ENCODE measurements at places on chromosomes 7 and 10.

DNA sequence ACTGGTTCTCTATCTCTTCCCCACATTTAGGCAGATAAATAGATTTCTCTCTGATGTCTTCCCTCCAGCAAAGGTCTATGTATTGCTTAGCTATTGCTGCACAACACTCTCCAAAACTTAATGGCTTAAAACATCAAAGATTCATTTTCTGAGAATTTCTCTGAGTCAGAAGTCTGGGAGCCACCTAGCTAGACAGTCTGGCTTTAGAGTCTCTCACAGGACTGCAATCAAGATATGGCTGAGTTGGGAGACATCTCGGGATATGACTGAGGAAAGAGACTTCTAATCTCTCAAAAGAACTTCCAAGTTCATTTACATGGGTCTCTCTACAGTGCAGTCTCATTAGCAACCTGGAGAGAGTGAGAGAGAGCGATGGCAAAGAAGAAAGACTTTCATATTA, 553.6 kb upstream of the GHITM start:
- DNase-seq, result no peak

- no peak for DNase-seq
These were observed 20.8 kb downstream of the CYTH3 start for GRCh38 chr7:6251653-6252052.

DNA sequence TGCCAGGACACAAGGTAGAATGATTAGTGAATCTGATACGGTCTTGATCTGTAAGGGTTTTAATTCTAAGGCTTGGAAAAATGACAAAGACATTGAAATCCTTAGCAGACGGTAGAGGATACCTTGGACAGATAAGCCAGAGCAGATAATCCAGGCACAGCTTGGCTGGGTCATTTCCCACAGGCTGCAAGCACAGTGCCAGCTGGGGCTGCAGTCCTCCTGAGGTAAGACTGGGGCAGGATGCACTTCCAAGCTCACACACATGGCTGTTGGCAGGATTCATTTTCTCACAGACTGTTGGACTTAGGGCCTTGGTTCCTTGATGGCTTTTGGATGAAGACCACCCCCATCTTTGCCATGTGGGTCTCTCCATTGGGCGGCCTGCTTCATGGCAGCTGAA, 63.2 kb upstream of the BMPER start:
- DNase-seq, result no peak

DNA sequence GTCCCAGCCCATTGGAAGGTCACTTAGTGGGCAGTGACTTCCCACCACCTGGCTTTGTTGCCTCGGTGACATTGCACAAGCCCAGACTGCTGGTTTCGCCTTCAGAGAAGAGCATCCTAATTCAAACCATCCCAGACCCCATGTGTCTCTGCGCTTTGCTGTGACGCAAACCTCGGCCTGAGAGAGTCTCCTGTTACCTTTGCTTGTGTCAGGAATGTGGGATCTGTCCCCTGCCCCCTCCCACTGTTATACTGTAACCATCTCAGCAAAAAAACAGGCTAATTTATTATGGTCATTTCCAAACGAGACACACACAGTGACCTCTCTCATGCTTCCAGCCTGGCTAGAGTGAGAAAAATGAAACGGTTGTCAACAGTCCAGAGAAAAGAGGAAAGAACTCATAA, 25.0 kb upstream of the AQP1 start:
- no peak for DNase-seq

- DNase-seq, result no peak
These were observed 5.1 kb downstream of the TDRD1 start for GRCh38 chr10:114184276-114184675.

GRCh38 chr7:127780489-127780888, 128.5 kb downstream of the SND1 start:
- no peak for DNase-seq

DNA sequence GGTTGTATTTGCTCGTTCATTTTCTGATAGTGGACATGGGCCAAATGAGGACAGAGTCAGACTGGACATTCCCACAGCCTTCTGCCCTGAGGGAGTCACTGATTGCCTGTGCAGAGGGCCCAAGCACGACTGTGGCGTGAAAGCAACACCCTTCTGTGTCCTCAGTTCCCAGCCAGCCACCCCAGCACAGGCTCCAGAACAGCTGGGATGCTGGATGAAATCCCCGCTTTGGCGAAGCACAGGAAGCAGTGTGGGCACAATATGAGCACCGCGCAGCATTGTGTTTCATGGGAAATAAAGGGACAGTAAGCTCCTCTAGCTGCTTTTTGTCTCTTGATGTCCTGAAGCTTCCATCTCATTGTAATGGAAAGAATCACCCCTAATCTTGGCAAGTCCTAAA, 20.5 kb downstream of the TRIL start:
- DNase-seq, result no peak

- no peak for DNase-seq
These were observed 26.1 kb upstream of the CTNNA3 start for GRCh38 chr10:67722113-67722512.

DNA sequence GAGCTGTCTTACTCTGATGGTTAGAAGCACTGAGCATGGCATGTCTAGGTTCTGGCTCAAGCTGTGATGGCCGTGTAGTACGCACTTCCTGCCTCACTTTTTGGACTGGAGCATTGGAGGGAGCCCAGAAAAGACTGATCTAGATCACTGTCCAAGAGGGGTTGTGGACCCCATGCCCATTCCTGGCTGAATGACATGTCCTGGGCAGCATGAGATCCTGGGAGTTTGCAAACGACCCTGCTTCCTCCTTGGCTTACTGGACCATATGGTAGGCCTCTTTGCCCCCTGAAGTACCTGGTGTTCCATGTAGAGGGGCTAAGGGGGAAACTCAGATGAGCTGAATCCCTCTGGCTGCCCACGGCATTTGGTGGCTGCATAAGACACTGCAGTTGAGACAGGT, 36.7 kb downstream of the ARHGAP22 start:
- no peak for DNase-seq

DNA sequence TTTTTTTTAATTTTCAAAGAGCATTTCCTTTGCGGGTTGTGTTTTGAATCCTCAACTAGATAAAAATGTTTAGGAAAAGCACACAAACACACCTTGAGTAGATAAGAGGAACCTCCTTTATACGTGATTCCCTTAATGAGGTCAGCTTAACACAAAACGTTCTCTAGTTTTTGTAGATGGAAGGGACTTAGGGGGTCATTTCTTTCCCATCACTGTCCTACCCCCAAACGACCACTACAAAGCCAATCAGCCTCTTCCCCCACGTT, 1.2 kb downstream of the SUV39H2 start:
- no peak for DNase-seq

GRCh38 chr7:1520539-1521234, 9.8 kb upstream of the MAFK start:
- no peak for DNase-seq

- DNase-seq, result no peak
These were observed 29.1 kb downstream of the POLL start for GRCh38 chr10:101558671-101559595.

DNA sequence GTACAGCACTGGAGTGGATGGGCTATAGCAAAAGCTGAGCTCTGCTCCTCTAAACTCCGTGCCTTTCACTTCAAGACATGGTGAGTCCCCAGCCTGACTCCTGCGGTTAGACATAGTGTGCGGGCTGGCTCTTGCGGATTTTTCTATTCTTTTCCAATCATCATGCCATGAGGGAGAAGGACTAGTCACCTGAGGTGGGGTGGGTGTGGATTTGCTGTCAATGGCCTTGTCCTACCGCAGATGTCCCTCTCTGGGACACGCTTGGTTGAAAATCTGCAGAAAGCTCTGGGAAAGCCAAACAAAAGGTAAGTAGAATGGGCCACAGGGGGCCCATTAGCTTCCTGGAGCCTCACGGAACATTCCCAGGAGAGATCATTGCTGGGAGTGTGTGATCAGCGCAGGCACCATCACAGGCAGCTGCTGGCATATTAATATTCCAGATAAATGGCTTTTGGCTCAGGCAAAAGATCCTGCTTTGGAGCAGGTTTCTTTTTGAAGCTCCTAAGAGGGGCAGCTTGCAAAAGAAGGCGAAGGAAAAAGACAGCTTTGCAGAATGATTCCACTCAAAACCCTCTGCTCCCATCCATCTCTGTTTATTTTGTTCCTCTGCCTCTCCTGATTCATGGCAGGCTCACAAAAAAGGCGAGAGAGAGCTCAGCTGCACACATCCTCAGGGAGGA, 509.0 kb upstream of the ZMIZ1 start:
- no peak for DNase-seq

GRCh38 chr7:50788382-50788781, 5.7 kb upstream of the GRB10 start:
- no peak for DNase-seq

DNA sequence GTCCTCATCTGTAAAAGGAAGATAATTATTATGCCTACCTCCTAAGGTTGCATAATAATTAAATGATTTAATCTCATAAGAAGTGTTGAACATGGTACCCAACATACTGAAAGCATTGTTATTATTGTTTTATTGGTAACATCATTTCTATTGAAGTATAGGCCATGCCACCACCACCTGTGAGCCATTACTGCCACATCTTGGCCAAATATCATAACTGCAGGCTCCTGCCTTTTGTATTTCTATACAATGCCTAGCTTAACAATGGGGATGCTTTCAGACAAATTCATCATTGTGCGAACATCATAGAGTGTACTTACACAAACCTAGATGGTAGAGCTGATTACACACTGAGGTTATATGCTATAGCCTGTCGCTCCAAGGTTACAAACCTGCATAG, 61.1 kb upstream of the NPSR1 start:
- DNase-seq, result no peak

- DNase-seq, result no peak
These were observed 11.4 kb upstream of the TMEM26 start for GRCh38 chr10:61464461-61465170.

- no peak for DNase-seq
These were observed 70.6 kb downstream of the REEP3 start for GRCh38 chr10:63591600-63592379.

DNA sequence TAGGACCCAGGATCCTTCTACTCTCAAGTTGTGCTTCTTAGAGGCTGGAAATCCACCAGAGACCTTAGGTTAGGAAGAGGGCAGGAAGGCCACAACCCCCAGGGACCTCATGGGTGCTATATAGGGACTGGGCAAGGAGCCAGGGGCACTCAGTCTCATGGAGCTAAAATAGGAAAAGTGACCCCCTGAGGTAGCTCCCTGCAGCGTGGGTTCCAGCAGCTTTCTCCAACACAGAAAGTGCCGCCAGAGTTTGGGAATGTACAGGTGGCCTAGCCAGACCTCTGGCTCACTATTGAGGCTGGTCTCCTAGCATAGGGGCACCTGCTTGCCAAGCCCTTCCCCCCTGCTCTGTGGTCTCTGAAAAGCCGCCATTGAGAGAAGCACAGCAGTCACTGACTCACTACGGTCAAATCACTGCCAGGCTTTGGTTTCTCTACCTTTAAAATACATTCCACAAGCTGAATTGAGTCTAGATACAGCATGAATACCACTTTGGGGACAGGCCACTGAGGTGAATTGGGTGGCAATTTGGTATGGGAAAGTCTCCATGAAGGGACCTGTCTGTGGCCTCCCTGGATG, 333.2 kb upstream of the PODXL start:
- DNase-seq, result no peak

DNA sequence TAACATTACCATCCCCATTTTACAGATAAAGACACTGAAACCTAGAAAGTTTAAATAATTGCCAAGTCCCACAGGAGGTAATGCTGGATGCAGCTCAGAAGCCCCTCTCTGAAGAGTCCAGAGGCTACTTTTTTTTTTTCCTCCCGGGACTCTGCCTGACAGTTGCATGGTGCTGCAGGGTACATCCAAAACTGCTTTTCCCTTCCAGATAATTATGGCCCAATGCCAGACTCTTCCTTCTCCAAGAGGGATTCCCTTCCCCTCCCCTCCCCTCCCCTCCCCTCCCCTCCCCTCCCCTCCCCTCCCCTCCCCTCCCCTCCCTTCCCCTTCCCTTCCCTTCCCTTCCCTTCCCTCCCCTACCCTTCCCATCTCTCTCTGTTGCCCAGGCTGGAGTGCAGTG, 122.9 kb downstream of the LSMEM1 start:
- DNase-seq, result no peak

DNA sequence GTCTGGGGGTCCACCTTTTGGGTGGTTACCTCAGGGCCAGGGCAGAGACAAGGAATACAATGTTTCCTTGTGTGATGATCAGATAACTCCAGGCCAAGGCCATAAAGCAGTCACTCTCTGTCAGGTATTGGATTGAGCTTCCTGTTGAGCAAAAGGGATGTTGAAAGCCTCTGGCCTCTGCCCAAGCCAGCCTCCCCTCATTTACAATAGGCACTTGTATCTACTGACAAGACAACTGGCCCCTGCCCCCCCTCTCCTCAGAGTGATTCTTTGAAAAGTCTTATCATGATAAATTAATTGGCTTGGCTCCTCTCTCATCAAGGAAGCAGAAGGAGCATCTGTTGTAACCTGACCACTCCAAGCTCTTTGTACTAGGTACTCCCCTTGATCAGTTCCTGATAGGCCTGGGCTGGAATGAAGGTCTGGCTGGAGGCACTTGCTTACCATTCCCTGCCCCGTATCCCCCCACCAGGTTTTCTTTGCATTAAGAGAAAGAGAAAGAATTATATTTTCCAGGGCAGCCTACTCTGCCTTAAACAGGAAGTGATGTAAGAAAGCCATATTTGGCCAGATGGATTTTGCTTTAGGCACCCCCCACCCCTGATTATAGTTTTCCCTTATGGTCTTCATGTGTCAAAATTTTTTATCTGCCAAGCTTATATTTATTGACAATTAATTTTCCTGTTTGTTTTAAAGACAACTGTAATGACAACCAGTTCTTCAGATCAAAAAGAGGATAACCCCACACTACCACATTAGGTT, 42.1 kb upstream of the HPS1 start:
- DNase-seq, result no peak

DNA sequence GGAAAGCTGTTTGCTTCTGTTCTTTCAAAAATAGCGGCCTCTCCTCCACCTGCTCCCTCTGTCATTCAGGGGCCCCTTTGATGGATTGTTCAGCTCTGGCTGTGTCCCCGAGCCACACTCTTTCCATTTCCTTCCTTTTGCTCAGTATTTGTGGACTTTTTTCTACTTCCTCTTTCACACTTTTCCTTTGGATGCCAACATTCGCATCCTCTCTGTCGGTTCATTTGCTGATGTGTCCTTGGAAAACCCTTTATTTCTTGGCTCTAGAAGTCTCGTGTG, 11.7 kb upstream of the PWWP2B start:
- DNase-seq, result no peak

GRCh38 chr10:78332012-78332411, 298.3 kb downstream of the RPS24 start:
- no peak for DNase-seq

- no peak for DNase-seq
These were observed 260.2 kb upstream of the BMPER start for GRCh38 chr7:33645104-33645503.

DNA sequence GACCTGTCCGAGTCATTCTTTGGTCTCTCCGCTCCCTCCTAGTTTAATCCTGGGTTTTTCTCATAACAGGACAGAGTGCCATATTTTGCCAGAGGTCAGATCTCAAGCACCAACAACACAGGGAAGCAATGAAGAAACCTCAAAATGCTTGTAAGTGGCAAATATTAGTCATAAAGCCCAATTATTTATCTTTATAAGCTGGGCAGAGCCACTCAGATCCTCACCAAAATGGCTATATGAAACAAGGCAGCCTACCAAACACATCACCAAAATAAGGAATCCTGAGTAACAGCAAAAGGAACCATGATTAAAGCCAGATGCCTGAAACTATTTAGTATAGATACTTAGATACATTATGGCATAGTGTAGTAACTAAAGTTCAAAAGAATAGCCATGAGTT, 4.7 kb downstream of the ECD start:
- DNase-seq, result no peak

GRCh38 chr7:84949067-84949466, 237.8 kb downstream of the SEMA3D start:
- DNase-seq, result no peak
